Left ventricle myocardium superior (tissue), 1 donor: ENCODE measurements at places on chromosomes 2 and 18. TPM values are rescaled to one million over a fixed set of nuclear protein-coding genes. Genes with fewer than 3 reads are reported as not detected.

CPLX4 gene
- total RNA-seq, result not detected

PCARE gene
- 0.84 TPM for total RNA-seq

FAM110C gene
- 5.2 TPM for total RNA-seq

IL36A gene
- not detected for total RNA-seq

TAF4B gene
- 1.1 TPM for total RNA-seq

KCNJ13 gene
- total RNA-seq, result not detected

DSG1 gene
- total RNA-seq, result 0.77 TPM

SNORC gene
- 1.3 TPM for total RNA-seq

LYPD6B gene
- total RNA-seq, result not detected

FASTKD1 gene
- 111 TPM for total RNA-seq

APLF gene
- total RNA-seq, result 3.9 TPM

- DNase-seq, result no peak
These were observed 33.9 kb upstream of the DARS1 start for GRCh38 chr2:136019306-136019705.

- DNase-seq, result no peak
These were observed 66.7 kb upstream of the RMDN2 start for GRCh38 chr2:37858400-37858711.

DNA sequence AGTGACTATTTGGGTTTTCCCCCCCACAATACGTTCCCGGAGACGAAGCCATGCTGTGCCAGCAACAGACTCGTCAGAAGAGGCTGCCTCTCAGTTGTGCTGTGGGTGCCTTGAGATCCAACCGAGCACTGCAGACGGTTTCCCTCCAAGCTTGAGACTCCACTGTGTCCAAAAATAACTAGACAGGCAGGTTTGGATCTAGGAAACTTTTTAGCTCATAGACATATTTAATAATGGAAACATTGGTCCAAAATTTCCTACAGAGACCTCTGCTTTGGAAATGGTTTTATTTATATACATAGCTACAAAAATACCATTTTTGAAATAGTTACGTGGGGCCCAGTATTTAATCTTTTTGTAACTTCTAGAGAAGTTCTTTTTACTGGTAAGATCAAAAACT is 63.1 kb upstream of the SPATS2L start:
- DNase-seq, result no peak

GRCh38 chr2:3317277-3317685 is 60.3 kb downstream of the EIPR1 start:
- no peak for DNase-seq

DNA sequence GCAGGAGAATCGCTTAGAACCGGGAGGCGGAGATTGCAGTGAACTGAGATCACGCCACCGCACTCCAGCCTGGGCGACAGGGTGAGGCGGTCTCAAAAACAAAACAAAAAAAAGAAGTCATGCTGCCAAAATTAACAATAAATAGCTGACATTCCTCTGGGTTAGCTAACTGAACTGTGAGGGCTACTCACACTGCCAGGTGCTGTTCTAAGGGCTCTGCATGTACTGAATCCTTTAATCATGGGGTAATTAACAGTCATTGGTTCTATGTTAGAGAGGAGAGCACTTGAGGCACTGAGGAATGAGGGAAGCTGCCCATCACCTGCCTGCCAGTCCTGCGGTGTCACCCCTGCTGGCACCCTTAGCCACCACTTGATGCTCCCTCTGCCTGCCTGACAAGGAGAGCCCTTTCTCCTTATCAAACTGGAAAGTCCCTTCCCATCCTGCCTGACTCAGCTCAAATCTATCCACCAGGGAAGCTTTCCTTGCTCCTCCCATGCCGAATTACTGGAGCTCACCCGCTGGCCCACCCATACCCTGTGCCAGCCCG is 73.0 kb upstream of the RIOK3 start:
- no peak for DNase-seq

DNA sequence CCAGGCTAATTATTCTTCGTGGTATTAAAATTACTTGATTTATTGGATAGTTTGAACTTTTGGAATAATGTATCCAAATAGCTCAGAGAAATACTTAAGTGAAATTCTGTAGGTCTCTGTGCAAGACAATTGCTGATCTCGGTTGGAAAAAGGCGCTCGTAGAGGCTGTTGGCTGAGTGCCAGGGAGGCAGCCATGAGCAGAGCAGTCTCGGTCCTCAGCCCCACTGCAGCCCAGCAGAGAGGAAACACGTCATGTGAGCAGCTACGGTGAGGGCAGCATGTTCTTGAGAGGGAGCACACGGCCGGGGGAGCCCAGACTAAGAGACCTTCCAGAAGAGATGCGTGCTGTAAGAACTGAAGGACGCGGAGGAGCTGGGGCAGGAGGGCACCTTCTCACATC is 42.5 kb downstream of the DCDC2C start:
- DNase-seq, result no peak

GRCh38 chr2:100513650-100514049 is 43.4 kb downstream of the NMS start:
- DNase-seq, result no peak

- no peak for DNase-seq
These were observed 90.3 kb downstream of the SP3 start for GRCh38 chr2:173874894-173875237.

- no peak for DNase-seq
These were observed 403.6 kb upstream of the ACVR2A start for GRCh38 chr2:147441182-147441581.

DNA sequence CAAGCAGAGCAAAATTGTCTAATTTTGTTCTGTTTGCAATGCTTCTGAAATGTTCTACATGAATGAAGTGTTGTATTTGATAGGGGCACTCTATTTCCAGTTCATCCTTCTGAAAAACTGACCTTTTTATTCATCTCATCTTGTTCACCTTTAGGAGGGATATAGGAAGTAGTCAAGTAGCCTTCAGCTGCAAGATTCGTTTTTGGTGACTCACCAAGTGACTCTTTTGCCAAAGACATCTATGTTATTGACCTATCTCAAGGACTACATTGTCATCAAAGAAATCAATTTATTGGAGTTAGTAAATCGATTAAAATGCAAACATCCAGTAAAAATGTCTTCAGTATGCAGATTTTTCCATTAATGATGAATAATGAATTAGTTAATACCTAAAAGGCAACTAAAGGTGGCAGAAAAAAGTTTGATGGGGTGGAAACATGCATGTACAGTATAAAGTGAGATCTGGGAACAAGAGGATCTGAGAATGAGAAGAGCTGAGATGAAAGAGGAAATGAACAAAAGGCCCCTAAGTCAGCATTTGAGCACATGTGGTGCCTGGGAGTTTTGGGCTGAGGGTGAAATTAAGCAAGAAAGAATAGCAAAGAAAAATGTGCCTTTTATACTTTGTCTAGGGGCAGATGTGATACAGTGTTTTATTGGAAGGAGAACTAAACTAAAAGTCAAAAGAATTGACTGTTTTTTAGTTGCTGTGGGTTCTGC is 255.1 kb upstream of the LINC00305 start:
- DNase-seq, result no peak

- no peak for DNase-seq
These were observed 155.6 kb upstream of the GLI2 start for GRCh38 chr2:120579916-120580685.

DNA sequence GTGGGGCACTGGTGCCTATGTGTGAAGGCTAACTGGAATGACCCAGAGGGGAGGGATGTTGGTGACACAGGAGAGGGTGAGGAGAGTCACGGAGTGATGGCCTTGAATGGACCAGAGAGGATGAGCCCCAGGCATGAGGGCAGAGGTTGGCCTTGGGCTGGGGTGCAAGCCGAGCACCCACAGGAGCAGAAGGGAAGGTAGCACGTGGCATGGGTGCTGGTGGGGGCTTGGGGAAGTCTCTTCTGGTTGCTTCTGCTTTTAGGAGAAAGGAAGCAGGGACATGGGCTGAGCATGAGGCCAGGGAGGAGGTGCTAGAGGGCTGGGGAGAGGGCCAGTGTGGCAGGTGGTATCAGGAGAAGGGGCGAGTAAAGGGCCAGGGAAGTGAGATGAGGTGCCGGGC is 183.8 kb downstream of the DYSF start:
- no peak for DNase-seq

DNA sequence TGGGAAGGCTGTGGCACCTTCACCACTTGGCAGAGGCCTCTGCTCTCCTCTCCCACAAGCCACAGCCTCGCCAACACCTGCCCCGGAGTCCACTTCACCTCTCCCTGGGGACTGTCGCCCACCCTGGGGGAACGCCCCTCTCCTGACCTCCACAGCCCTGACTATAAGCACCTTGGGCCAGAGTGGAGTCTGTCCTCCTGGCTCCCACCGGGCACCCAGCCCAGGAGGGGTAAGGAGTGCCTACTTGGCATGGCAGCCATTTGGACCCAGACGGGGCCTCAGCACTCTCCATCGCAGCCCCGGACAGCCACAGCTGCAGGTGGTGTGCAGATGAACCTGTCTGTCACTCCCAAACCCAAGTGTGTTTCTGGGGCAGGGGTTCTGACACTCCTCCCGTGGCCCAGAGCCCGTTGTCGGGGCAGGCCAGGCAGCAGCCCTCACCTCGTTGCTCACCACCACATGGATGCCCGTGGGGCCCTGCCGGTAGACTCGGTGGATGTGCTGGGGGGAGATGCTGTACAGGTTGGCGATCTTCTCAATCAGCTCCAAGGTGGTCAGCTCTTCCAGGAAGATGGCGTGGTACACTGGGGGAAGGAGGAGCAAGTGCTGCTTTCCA is 53.5 kb downstream of the TFCP2L1 start:
- no peak for DNase-seq

- DNase-seq, result peak; percentile 38
These were observed 69.9 kb downstream of the SGPP2 start for GRCh38 chr2:222494104-222494739.

DNA sequence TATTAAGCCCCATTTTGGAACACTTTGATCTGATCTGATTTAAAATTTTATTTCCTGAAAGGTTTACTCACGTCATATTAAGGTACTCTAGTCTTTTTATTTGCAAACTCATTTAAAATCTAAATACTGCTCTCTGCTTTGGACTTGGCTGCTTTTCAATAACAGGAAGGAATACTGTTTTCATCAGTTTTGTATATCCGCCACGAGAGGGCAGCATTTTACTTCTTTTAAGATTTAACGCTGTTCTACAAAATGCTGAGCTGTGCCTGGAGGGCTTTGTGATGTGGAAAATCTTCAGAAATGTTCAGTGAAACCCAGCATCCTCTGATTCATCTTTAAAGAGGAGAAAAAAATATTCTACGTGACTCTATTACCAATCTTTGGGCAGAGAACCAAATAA is 37.5 kb upstream of the SLC38A11 start:
- no peak for DNase-seq

DNA sequence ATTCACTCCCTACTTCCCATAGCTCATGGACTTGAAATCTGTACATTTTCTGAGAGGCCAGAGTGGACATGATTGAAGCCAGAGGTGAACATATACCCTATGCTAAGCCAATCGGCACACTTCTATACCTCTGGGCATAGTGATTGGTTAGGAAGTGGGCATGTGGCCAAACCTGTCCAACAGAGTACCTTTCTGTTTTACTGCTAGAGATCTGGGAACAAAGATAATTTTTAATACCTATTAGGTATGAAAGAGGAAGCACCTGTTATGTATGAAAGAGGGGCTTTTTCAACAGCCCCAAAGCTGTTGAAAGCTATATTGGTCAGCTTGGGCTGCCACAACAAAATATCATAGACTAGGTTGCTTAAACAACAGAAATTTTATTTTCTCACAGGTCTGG is 27.7 kb downstream of the METTL8 start:
- no peak for DNase-seq

DNA sequence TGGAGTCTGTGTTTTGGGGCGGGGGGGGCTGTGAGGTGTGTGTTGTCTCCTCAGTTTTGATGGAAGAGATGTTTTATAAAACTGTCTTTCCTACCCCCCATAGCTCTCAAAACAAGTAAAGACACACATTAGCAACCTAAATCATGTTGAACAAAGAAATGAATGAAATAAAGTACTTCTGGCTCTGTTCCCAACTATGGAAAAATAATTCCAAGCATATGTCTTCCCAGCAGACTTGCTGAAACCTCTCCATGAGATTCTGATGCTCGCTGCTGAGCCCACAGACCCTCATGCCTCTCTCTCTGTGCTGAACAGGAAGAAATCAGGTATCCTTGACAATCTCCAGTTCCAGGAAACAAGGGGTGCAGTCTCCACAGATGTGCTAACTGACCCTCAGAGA is 226.7 kb upstream of the KLHL29 start:
- DNase-seq, result no peak

DNA sequence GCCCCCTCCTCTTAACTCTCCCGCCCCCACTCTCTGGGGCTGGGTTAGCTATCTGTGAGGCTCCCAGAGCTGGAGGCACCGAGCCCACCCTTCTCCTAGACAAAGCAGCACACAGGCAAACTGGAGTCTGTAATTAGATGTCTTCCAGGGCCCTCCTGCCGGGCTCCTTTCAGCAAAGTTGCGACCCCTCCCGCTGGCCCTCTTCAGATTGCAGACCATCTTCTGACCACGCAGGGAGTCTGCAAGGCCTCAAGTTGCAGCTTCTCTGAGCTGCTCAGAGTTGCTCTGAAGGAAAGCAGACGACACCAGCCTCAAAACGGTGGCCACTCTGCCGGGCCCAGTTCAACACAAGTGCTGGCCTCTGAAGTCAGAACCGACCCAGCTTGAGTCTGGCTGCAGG is 228.4 kb upstream of the COPS8 start:
- DNase-seq, result no peak

- no peak for DNase-seq
These were observed 45.1 kb downstream of the SLC9A2 start for GRCh38 chr2:102664471-102664909.

- DNase-seq, result no peak
These were observed 58.5 kb upstream of the KCNJ3 start for GRCh38 chr2:154640000-154640399.

- no peak for DNase-seq
These were observed 871 bp upstream of the ALS2 start for GRCh38 chr2:201781557-201782051.

GRCh38 chr2:226673314-226673723 is 126.3 kb downstream of the IRS1 start:
- DNase-seq, result no peak

- DNase-seq, result no peak
These were observed 12.4 kb upstream of the IL1R1 start for GRCh38 chr2:102129951-102130646.

GRCh38 chr2:60158262-60158661 is 395.2 kb downstream of the BCL11A start:
- DNase-seq, result no peak
